ENCODE measurements at places on chromosomes 3 and 15. TPM values are rescaled to one million over a fixed set of nuclear protein-coding genes. Genes with fewer than 3 reads are reported as not detected.
A peak's percentile ranks its signal among the peaks of the same experiment; 100 is the strongest.

The OIP5 gene
- total RNA-seq = 3.6 TPM

DNA sequence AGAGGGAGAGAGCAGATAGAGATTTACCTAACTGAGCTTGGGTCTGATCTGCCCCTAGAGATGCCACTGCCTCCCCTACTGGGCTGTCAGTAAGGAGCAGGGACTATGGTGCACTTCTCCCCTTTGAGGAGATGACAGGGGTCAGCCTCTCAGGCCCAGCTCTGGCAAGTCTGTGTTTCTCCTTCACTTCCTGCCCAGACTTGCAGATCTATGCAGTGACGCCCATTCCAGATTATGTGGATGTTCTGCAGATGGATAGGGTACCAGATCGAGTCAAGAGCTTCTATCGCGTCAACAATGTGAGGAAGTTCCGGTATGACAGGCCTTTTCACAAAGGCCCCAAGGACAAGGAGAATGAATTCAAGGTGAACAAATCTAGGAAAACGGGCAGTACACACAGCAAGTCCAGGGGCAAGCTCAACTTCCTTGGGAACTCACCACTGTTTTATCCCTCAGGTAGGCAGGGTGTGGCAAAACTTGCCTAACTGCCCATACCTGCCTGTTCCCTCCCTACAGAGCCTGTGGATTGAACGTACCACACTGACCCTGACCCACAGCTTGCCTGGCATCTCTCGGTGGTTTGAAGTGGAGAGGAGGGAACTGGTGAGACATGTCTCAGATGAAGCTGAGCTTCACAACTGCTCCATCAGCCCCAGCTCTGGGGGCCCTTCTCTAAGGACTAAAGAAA lies 29.1 kb upstream of the MANF start:
- no peak for DNase-seq

The FGF7 gene
- under 0.01 TPM for total RNA-seq

The C3orf22 gene
- total RNA-seq = not detected

- peak; percentile 37 for DNase-seq
These were observed 57.6 kb downstream of the FNDC3B start for GRCh38 chr3:172096881-172097420.

The ARHGAP31 gene
- total RNA-seq = 64.1 TPM

The EPHB1 gene
- 2.4 TPM for total RNA-seq

The CEP97 gene
- total RNA-seq = 12.8 TPM

- no peak for DNase-seq
These were observed 22.7 kb downstream of the EXD1 start for GRCh38 chr15:41207687-41208448.

DNA sequence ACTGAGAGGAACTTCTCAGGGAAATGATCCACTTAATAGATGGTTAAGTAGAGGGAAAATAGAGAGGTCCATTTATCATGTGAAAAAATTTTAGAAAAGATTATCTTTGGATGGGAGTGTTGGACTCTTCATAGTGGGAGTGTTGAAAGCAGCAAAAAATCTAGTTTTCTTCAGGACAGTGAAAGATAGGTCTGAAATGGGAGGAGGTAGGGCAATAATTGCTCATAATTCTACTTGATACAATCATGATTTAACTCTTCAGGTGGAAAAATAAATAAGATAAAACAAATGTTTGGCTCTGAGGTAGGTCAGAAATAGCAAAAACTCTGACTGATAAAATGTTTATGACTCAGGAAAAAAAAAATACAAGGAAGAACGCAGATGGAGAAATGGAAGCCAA lies 144.1 kb upstream of the DPH6 start:
- no peak for DNase-seq

DNA sequence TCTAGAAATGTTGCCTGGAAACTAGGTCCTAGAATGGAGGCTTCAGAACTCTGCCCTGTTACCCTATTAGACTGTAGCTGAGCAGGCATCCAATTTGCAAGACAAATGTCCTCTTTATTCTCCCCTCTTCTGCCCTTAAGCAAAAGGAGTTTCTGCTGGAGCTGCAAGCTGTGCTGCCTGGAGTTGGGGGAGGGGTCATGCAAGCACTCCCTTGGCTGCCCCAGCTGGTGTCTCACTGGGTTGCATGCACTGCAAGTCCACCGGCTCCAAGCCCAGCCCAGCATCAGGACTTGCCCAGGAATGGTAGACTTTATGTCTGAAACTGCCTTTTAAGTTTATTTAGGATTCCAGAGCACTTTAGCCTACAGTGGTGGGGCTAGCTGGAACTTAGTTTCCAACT lies 15.7 kb upstream of the RBP2 start:
- DNase-seq = no peak

- no peak for DNase-seq
These were observed 289.8 kb downstream of the ZBTB20 start for GRCh38 chr3:114857299-114857701.

GRCh38 chr3:159775372-159775961 lies 213.2 kb upstream of the IL12A start:
- DNase-seq = peak; percentile 95

The SLC28A2 gene
- not detected for total RNA-seq

GRCh38 chr3:171189394-171190080 lies 163.0 kb upstream of the SLC2A2 start:
- no peak for DNase-seq

The REC114 gene
- not detected for total RNA-seq

DNA sequence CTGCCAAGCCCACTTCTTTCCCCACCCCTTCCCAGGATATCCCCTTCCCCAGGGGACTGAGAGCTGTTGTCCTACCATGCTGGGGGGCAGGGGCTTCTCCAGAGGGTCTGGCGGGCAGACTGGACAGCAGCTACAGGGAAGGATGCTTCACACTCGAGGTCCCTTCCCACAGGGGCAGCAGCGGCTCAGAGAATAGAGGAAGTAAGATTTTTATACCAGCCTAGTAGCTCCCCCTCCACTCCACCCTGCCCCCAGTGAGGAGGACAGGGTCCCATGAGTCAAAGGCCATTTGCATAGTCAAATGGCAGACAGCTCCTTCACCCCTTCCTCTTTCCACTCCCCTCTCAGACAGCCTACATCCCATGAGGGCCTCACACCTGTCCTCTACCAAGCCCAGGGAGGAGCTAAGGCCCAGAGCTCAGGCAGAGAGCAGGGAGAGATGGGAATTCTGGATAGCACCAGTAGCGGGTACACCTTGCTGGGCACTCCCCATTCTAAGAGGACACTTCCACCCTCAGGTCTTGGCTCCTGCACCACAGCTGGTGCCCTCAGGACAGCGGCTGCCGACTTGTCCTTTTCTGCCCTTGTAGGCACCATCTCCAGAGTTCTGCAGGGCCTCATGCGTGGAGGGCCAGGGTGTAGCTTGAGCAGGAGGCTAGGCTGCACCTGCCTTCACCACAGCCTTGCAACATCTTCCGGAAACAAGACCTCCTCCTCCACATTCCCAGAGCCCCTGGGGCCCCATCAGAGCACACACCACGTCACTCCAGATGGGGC lies at the start of gene TLR9:
Gene TLR9, minus strand, starts transcription at position 194 of the 777 bp plus-strand sequence. Its CDS starts 116 bp downstream, at position 78.
- no peak for DNase-seq

GRCh38 chr15:77119446-77119845 lies 48.5 kb upstream of the TSPAN3 start:
- no peak for DNase-seq

The TMCO5A gene
- not detected for total RNA-seq

DNA sequence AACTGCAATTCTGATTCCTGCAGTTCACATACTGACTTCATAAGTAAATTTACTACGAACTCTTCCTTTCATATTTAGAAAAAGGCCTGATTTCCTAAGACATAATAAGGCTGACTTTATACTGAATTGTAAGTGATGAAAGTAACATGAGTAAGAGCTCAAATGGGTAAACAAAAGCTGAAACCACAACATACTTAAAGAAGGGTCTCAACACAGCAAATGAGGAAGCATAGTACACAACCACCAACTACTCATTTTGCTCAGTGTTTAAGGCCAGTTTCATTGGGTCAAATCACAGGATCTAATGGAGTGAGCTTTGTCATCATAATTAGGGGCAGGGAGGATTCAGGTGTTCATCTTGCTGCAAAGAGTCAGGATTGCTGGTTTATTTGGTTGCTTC lies 81.4 kb downstream of the SETD2 start:
- no peak for DNase-seq

DNA sequence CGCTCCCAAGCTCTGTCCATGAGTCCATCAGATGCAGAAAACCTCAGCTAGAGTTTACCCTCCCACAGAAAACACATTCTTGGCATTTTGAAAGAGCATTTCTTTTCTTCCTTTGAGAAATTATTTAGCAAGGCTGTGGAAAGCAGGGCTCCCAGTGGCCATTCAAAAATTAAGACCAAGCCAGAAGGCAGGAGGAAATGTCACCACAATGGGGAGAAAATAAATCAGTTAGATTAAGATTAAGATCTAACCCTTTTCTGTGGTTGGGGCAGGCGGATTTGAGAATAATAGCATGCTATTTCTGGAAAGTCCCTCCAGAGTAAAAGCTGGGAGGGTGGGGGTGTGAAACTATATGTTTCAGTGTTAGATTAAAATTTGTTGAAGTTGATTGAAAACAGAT lies 20.2 kb downstream of the LRIG1 start:
- DNase-seq = peak; percentile 55

DNA sequence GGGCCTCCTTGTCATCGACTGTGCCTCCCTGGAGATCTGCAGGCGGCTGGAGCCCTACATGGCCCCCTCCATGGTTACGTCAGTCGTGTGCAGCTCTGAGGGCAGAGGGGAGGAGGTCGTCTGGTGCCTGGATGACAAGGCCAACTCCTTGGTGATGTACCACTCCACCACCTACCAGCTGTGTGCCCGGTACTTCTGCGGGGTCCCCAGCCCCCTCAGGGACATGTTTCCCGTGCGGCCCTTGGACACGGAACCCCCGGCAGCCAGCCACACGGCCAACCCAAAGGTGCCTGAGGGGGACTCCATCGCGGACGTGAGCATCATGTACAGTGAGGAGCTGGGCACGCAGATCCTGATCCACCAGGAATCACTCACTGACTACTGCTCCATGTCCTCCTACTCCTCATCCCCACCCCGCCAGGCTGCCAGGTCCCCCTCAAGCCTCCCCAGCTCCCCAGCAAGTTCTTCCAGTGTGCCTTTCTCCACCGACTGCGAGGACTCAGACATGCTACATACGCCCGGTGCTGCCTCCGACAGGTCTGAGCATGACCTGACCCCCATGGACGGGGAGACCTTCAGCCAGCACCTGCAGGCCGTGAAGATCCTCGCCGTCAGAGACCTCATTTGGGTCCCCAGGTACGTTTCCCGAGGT lies 146.5 kb downstream of the LRRK1 start:
- DNase-seq = no peak

- no peak for DNase-seq
These were observed 66.9 kb upstream of the PLAAT1 start for GRCh38 chr3:193174140-193174539.

DNA sequence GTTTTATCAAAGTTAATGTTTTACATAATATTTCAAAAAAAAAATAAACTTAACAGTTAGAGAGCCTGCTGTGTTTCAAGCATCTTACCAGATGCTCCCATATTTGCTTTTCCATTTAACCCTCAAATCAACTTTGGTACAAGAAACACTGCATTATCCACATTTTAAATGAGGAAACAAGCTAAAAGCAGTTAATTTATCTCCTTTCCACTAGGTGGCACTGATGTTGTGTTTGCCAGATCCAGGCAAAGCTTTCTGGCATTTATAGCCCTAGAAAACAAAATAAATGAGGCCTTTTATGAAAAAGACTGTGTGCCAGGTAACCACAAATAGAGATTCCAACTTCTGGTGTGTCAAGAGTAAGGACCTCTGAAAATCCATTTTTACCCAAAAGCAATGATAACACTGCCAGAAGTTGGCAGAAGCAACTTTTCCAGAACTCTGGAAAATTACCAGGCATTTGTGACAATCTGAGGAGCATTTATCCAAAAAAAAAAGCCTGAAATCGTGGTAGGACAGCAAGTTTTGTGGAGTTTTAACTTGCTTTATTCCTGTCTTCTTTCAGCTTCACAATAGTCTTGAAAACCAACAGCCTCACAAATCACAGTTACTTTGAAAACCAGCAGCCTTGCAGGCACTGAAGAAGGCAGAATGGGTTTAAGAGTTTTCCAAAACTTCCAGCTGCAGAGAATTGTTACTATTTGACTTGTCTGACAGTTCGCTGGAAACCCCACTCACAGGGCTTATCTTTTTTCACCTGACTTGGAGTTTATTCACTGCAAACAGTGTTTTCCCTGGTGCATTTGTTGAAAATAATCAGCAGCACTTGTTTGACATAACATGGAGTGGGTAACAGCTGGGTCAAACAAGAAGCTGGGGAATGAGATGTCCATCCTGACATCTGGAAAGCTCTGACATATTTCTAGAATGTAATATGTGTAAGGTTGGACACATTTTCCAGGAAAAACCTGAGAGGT lies 9.2 kb downstream of the FAM162A start:
- DNase-seq = peak; percentile 72

GRCh38 chr15:95734422-95735316 lies 595.8 kb upstream of the NR2F2 start:
- peak; percentile 86 for DNase-seq

DNA sequence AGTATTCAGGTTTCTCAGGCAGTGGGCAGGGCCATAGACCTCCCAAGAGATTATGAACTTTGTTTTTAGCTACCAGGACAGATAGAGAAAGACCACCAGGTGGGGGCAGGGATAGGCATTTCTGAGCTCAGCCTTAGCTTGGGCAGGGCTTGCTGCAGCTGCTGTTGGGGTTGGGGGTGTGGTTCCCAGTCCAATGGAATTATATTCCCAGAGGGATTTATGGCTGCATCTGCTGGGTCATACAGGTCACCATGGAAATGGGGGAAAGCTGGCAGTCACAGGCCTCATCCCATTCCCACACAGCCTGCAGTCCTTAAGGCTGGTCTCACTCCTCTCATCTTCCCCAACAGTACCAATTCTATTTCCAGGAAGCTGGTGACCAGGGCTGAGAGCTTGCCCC lies 144.6 kb upstream of the ZPLD1 start:
- DNase-seq = no peak

GRCh38 chr3:153137626-153138025 lies 24.4 kb upstream of the RAP2B start:
- DNase-seq = no peak

DNA sequence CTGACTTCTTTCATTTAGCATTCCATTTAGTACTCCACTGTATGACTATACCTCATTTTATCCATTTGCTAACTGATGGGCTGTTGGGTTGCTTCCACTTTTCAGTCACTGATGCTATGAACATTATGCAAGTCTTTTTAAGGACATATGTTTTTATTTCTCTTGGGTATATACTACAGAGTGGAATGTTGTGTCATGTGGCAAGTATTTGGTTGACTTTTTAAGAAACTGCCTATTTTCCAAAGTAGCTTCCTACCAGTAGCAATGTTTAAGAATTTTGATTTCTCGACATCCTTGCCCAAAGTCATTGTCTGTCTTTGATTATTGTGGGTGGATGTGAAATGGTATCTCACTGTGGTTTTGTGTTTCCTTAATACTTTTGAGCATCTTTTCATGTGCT lies 110.1 kb upstream of the TPM1 start:
- DNase-seq = no peak

The HIGD1A gene
- total RNA-seq = 110 TPM

DNA sequence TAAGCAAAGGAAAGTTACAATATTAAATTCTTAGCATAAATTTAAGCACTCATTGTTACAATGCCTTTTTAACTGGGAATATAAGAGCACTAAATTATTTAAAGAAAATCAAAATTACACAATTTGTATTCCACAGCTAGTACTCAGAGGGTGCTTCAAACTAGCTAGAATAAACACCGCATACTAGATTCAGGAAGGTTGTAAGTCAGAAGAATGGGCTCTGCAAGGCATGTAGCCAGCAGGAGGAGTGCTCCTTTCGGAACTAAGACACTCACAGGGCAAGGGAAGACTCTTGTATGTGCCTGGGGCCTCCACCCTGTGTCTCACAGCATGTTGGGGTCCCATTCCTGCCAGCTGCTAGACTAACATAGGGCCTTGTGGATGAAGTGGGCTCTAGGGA lies 327.7 kb upstream of the ALCAM start:
- no peak for DNase-seq

Data from dermis blood vessel endothelial cell (primary cell).